ENCODE measurements at places on chromosomes 12 and 14.

DNA sequence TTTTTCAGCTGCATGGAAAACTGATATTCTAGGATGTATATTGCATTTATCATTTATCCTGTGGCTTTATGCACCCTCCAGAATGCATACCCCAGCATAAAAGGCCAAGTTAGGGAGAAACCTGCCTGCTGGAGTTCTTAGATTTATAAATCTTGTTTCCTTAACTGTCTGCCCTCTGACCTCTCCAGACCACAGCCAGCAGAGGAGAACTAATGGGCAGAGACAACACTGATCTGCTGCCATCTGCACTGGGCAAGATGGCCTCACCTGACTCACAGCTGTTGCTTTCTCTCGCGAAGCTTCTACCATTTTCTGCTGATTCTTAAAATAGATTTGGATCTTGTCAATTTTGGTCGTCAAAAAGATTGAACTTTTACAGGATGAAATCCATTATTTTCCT is 65.8 kb downstream of the PPP2R5C start:
- no peak for DNase-seq

- DNase-seq = no peak
Observed at GRCh38 chr12:131911851-131912477, 17.1 kb upstream of the PUS1 start.

DNA sequence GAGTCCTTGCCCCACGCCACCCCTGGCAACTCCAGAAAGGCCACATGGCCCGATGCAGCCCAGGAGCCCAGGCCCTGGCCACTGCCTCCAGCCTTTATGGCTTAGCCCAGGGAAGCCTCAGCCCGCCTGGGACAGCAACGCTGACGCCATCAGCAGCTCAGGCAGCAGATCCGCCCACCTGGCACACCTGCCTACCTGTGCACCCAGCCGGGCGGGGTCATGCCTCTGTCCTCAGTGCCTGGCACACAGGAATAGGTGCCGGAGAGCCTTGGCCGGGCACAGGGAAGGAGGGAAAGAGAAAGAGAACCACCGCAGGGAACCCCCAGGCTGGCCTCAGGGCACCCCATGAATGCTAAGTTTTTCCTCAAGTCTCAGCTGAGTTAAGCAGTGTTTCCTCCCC is 21.1 kb downstream of the BEGAIN start:
- no peak for DNase-seq

DNA sequence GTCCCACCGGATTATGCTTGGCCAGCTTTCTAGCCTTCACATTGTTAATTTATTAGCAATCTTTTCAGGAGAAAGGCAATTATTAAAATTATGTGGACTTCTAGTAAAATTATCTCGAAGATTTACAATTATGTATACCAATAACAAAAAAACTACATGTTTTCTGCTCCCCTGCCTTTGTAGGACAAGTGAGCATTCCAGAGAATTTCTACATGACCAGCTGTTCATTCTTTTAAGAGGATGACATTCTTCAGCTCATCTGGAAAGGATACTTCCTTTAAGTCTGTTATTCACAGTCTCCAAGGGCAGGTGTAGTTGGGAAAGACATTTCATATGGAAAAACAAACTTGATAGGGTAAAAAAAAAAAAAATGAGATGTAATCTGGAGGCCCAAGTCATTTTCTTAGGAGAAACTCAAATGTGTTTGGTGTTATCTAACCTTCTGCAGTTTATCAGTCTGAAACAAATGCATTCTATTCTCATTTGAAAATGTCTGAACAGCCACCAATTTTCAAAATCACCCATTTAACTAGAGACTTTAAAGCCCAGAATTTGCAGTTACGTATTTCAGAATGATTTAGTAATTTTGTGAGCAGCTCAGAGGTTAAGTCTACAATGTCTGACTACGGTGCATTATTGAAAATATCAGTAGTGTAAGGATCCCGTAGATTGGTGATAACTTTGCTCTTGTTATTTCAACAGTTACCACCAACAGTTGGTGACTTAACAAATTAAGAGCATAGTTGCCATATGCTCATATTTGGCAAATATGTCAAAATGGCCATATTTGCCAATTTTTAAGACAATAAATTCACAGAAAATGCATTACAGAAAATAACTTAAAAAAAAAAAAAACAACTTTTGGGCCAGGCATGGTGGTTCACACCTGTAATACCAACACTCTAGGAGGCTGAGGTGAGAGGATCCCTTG is 1.8 kb upstream of the PHLDA1 start:
- DNase-seq = peak; percentile 31

DNA sequence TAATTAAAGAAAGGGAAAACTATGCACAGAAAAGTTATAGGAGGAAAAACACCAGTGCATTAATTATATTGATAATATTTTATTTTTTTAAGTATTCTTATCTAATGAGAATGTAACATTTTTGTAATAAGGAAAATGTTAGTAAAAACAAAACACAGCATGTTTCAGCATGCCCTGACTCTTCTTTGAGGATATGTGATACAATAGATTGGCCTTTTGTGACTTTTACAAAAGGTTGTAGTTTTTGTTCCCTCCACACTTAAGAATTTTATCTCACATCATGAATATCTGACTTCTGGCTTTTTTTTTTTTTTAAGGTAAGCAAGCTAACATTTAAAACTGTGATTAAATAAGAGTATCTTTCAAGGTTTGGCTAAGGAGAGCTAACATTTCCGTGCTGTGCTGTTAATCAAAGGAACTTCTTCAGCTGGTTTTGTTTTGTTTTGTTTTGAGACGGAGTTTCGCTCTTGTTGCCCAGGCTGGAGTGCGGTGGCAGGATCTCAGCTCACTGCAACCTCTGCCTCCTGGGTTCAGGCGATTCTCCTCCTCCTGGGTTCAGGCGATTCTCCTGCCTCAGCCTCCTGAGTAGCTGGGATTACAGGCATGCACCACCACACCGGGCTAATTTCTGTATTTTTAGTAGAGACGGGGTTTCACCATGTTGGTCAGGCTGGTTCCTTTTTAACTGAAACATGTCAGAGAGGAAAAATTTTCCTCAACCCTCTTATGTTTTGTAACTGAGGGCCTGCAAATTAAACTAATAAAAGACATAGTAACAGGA is 30.8 kb upstream of the RESF1 start:
- no peak for DNase-seq

- DNase-seq = peak; percentile 5
Observed at GRCh38 chr14:66662374-66662773, 154.4 kb downstream of the GPHN start.

DNA sequence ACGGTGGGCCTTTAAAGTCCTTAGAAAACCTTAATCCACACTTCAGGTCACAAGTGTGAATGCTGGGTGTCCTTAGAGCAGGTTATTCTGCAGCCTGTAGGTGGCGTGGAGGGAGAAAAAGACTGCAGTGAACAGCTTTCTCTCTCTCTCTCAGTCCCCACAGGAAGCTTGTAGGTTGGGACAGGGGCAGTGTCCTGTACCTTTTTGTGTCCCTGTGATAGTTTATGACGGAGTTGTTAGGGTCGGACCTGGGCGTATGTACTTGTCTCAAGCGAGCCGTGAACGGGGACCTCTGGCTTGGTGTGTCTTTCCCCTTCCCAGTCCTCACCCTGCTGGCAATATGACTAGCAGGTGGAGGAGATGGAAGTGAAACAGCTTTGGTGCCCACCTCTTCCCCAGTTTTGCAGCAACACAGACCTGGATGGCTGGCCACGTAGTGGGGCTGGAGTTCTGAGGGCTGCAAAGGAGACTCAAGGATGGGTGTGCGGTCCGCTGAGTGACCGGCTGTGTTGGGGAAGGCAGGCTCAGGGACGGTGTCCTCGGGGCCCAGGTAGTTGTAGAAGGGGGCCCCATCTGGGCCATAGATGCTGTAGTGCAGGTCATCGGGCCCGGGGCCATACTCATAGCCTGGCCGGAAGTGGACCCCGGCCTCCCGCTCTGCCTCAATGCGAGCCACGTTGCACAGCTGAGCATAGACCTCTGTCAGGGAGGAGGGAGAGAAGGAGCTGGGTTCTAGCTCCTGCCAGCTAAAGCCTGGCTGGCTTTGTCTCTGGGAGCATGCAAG is 8.9 kb downstream of the ISCA2 start:
- no peak for DNase-seq

DNA sequence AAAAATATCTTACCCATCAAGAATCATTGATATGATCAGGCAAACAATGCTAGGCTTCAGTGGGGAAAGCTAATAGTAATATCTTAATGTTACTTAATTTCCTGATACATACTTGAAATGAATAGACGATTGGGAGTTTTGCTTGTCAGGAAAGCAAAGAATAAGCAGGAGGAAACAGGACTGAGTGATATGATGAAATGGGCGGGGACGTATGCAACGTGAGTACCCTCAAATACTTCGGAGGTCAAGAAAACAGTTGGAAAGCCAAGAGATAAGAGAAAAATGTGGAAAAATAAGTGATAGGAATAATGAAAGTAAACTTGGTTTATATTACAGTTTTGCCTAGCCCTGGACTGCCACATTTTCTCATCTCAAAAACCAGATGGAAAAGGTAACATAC is 49.2 kb downstream of the METTL25 start:
- DNase-seq = peak; percentile 56
